Aorta (tissue), 5 donors: ENCODE measurements at places on chromosomes 2 and 18.

DNA sequence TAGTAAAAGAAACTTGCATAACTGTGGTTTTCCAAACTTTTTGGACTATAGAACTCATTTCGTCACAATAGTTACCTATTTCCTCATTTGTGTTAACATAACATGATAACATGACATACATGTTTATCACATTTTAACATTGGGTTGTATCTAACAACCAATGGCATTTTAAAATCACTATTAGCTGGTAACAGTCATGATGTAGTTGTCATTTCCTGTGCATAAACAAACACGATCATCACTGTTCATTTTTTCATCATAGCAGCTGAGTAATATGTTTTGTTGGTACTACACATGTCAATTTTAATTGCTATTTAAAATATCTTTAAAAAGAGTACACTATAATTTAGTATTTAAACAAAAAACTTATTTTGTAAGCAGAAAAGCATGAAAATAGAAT lies 402.4 kb downstream of the SATB2 start:
- no peaks in the 10 kb centered on the region for H3K27me3 ChIP-seq
- H3K4me1 ChIP-seq = no peaks in the 10 kb centered on the region
- DNase-seq = no peak
- H3K4me3 ChIP-seq = no peak overlapping the region
- no peaks in the 10 kb centered on the region for H3K36me3 ChIP-seq

GRCh38 chr2:9069543-9069942 lies 66.1 kb upstream of the MBOAT2 start:
- no peaks in the 10 kb centered on the region for H3K4me1 ChIP-seq
- no peaks in the 10 kb centered on the region for H3K36me3 ChIP-seq
- no peak overlapping the region for H3K27ac ChIP-seq
- H3K27me3 ChIP-seq = no peaks in the 10 kb centered on the region
- no peak for DNase-seq
- H3K4me3 ChIP-seq = no peak overlapping the region

- H3K36me3 ChIP-seq = no peaks in the 10 kb centered on the region
- no peak overlapping the region for H3K27ac ChIP-seq
- H3K4me1 ChIP-seq = no peaks in the 10 kb centered on the region
- DNase-seq = no peak
- H3K27me3 ChIP-seq = no peaks in the 10 kb centered on the region
Measured at GRCh38 chr2:82317012-82317411, 2012.5 kb upstream of the LRRTM1 start.

- no peak overlapping the region for H3K27ac ChIP-seq
- no peak for DNase-seq
- no peaks in the 10 kb centered on the region for H3K36me3 ChIP-seq
- H3K4me1 ChIP-seq = no peaks in the 10 kb centered on the region
- no peaks in the 10 kb centered on the region for H3K27me3 ChIP-seq
- no peak overlapping the region for H3K4me3 ChIP-seq
Measured at GRCh38 chr2:144372410-144373080, 147.4 kb downstream of the ZEB2 start.

DNA sequence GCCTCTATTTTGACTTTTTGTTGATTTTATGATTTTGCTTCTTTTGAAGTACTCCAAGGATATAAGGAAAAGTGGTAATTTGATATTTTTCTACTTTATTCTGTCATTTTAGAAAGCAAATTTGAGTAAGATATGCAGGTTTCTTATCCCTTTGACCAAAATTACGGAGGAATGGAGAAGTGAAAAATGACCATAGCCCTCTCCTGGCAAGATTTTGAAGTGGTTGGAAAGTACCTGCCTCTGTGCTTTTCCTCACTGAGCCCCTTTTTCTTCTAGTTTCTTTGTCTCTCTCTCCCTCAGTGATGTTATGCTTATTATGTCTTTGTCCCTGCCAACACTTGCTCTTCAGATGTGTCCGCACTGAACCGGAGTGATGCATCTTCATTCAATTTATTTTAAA lies 898.1 kb downstream of the EPHA4 start:
- no peak overlapping the region for H3K27ac ChIP-seq
- H3K4me3 ChIP-seq = no peak overlapping the region
- H3K36me3 ChIP-seq = no peaks in the 10 kb centered on the region
- H3K4me1 ChIP-seq = no peaks in the 10 kb centered on the region
- H3K27me3 ChIP-seq = peaks cover 1% of the 10 kb centered on the region

DNA sequence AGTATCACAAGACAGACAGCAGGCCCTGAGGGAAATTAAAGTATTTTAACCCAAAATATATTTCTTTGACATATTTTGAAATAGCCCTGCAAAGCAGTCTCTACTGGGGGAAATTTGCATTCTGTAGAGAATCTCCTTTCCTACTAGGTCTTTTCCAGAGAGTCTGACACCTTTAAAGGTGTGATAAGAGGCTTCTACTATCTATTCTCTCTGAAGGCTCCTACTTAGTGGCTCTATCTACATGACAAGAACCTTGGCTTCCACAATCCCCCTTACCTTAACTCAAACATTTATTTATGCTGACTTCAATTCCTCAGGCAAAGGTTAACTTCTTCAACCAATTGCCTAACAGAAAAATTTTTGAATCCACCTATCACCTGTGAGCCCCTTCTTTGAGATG lies 174.6 kb upstream of the GALNT5 start:
- no peak overlapping the region for H3K4me3 ChIP-seq
- H3K27me3 ChIP-seq = no peaks in the 10 kb centered on the region
- DNase-seq = no peak
- no peaks in the 10 kb centered on the region for H3K36me3 ChIP-seq
- no peak overlapping the region for H3K27ac ChIP-seq

- H3K36me3 ChIP-seq = no peaks in the 10 kb centered on the region
- H3K4me3 ChIP-seq = no peak overlapping the region
- H3K27me3 ChIP-seq = no peaks in the 10 kb centered on the region
- peaks cover 10% of the 10 kb centered on the region for H3K4me1 ChIP-seq
- no peak for DNase-seq
Measured at GRCh38 chr18:63107931-63108330, 211.6 kb downstream of the BCL2 start.

- no peak overlapping the region for H3K27ac ChIP-seq
- no peak for DNase-seq
- no peak overlapping the region for H3K4me3 ChIP-seq
- H3K4me1 ChIP-seq = no peaks in the 10 kb centered on the region
Measured at GRCh38 chr2:208064220-208064961, 39.1 kb upstream of the PLEKHM3 start.

DNA sequence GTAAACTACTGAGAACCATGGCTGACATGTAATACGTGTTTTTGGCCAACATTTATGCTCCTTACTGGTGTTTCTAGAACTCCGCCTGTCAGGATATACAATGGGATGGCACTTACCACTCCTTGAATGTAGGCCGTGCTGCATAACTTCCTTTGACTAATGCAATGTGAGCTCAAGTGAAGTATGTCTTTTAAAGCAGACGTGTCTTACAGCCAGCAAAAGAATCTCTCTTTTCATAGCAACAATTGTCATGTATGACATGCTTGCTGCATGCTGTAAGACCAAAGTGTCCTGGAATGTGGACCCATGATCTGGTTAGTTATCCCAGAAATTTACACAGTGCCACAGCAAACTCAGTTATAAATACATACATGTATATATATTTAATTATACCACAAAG lies 1202.7 kb upstream of the PIK3C3 start:
- DNase-seq = no peak
- H3K27me3 ChIP-seq = no peaks in the 10 kb centered on the region
- H3K36me3 ChIP-seq = no peaks in the 10 kb centered on the region
- no peak overlapping the region for H3K27ac ChIP-seq
- H3K4me3 ChIP-seq = no peak overlapping the region

- H3K36me3 ChIP-seq = no peaks in the 10 kb centered on the region
- H3K4me1 ChIP-seq = no peaks in the 10 kb centered on the region
- no peaks in the 10 kb centered on the region for H3K27me3 ChIP-seq
- no peak for DNase-seq
Measured at GRCh38 chr2:73290049-73290839, 3.1 kb downstream of the EGR4 start.

DNA sequence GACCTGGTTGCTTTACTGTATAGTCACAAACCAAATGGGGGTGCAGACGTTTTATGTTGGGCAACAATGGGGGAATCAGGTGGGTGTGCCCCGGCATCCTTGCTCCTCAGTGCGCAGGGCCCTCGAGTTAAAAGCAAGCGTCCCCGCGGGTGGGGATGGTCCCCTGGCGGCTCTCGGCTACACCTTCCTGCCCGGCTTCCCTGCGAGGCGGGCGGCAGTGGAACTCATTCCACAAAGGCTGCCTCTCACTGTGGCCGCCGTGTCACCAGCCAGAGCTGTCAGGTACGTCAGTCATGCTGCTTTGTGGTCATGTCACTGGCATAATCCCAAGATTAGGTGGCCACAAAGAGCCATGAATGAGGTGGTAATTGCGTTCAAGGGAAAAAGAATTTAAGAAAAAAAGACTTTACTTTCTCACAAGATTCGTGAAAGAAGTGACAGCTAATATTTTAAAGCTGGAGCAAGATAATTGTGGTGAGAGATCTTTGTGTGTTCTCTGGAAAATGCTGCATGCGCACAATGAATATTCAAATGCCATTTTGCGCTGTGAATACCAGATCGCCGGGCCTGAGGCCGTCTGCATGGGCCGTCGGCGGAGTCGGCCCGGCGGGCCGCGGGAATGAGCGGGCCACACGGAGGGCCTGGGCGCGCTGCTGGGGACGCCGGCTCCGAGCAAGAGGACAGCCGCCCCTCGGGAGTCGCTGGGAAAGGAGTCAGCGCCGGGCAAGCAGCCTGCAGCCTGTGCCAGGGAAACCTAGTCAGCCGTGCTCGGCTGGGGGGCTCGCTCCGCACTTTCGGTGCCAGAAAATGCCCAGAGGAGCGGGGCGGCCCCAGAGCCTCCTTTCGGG lies 82.3 kb upstream of the LDLRAD4 start:
- no peak overlapping the region for H3K27ac ChIP-seq
- H3K27me3 ChIP-seq = no peaks in the 10 kb centered on the region
- H3K4me1 ChIP-seq = no peaks in the 10 kb centered on the region
- H3K36me3 ChIP-seq = no peaks in the 10 kb centered on the region
- DNase-seq = peak; percentile 84

DNA sequence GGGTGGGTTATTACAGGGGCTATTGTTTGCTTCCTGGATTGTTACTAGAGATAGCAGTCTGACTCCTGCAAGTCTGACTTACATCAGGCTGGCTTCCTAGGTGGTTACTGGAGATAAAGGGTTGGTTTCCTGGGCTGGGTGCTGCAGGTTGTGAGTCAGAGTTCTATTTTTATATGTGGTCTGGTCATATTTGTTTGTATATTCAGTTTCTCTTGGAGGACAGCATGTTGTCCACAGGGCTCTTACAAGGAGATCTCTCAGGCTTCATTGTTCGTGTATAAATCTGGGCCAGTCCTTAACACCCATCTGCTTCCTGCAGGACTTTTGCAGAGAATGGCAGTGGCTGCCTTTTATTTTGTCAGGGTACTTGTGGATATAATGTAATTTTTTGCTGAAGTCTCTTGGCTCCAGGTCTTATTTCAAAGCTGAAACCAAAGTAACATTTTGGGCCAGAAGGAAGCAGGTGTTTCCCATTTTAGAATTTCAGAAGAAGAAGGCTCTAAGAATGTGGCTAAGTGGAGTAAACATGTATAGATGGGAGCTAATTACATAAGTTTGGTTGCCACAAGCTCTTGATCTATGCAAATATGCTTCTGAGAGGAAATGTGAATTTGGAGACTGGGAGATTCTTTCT lies 65.9 kb upstream of the SLC16A14 start:
- DNase-seq = no peak
- H3K4me1 ChIP-seq = no peaks in the 10 kb centered on the region
- H3K36me3 ChIP-seq = no peaks in the 10 kb centered on the region
- H3K4me3 ChIP-seq = no peak overlapping the region

DNA sequence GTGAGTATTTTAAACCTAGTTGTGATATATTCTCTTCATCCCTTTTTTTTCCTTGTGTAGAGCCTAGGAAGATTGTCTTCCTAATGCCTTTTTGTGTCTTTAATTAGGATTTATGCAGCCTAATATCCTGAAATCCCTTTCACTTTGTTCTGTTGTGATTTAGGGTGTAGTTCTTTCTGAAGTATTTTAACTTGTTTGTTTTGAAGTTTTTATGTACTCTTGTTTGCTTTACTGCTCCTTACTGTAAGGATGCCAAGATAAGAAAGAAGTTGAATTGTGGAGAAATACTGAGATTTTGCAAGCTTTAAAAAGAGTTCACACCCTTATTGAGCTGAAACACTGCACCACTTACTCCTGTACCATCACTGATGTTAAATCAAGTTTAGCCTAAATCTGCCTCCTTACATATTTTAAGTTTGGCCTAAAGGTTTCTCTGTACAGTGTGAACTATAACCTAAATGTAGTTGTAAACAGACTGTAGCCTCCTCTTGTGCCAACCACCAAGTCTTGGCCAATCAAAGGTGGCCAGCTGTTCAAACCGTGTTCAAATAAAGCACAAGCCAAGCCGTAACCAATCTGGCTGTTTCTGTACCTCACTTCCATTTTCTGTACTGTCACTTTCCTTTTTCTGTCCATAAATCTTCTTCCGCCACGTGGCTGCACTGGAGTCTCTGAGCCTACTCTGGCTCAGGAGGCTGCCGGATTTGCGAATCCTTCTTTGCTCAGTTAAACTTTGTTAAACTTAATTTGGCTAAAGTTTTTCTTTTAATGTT lies 17.7 kb upstream of the ACOXL start:
- no peak overlapping the region for H3K27ac ChIP-seq
- DNase-seq = no peak
- no peak overlapping the region for H3K4me3 ChIP-seq
- H3K4me1 ChIP-seq = no peaks in the 10 kb centered on the region

GRCh38 chr2:189837326-189837725 lies 53.1 kb downstream of the PMS1 start:
- no peaks in the 10 kb centered on the region for H3K36me3 ChIP-seq
- peaks cover 2% of the 10 kb centered on the region for H3K4me1 ChIP-seq
- H3K27ac ChIP-seq = no peak overlapping the region
- H3K27me3 ChIP-seq = no peaks in the 10 kb centered on the region
- no peak overlapping the region for H3K4me3 ChIP-seq

DNA sequence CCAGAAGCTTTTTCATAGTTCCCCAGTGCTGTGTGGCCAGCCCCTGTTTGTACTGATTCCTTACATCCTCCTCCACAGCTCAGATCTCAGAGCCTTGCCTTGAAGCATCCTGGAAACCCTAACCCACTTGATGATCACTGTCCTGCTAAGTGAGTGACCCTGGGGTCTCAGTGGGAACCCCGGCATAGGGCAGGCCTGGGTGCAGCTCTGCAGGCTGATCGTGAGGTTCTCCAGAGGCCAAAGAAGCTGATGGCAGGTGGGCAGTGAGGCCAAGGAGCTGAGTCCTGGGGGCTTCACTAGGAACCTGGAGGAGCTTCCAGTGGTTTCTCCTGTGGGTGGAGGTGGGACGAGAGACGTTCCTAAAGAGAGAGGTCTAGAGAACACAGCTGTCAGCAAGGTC lies 47.4 kb upstream of the BIN1 start:
- DNase-seq = no peak
- no peaks in the 10 kb centered on the region for H3K4me1 ChIP-seq
- no peak overlapping the region for H3K27ac ChIP-seq
